NCI-H774 (cell line): ENCODE measurements at places on chromosomes 5 and 9.

- DNase-seq = peak; percentile 42
These were observed 160.3 kb downstream of the SLF1 start for GRCh38 chr5:94778732-94779131.

DNA sequence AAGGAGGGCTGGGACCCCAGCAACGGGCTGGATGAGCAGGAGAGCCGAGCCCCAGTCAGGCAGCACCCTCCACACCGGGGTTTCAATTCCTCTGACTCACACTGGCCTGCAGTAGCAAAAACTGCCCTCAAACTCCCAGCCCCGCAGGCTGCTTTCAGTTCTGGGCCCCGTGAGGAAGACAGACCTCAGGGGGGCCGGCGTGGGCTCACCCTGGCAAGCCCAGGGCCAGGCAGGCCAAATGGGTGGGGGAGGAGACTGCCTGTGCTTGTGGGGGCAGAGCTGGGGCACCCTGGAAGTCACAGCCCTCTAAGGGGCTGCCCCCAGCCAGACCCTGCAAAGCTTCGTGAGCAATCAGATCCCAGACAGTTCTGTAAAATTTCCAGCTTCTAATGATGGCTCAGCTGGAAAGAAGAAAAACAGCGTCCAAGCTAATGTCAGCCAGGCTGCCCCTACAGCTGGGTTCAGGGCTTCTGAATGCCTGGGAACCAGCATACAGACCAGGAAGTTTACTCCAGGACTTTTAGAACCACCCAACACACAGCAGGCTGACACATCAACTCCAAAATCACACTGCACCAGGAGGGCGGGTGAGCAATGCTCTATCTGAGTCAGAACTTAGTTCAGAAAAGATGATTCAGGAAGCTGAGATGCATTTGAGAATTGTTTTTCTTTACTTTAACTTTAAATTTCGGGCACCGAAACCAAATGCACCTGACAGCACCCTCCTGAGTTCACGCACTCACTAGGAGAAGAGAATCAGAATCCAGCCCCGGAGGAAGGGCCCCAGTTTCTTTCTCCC is 34.7 kb downstream of the LPCAT1 start:
- no peak for DNase-seq

DNA sequence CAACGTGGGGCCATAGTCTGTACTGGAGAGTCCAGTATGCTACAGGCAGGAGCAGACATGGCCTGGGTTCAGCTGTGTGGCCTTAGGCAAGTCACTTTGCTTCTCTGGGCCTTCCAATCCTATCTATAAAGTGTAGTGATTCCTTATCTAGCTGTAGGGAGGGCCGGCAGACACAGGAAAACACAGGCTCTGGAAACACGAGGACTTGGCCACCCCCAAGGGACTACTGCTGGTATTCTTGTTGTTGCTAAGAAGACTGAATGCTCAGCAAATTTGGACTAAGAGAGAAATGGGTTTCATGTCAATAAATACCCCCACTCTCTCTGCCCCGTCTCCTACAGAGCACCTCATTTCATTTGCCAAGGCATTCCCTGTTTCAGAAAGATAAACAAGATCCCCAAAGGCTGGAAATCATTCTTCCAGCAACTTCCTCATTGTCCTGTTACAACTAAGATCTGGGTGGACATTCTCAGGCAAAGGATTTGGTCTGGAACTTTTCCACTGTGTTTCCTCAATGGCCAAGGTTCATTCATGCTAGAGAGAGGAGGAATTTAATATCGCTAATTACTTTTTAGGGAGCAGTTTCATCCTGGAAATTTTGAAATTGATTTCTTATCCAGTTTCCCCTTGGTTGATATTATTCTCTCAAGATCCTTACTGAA is 105.8 kb downstream of the GABBR2 start:
- DNase-seq = no peak

GRCh38 chr5:39072925-39073766 is 1.1 kb downstream of the RICTOR start:
- DNase-seq = peak; percentile 58

DNA sequence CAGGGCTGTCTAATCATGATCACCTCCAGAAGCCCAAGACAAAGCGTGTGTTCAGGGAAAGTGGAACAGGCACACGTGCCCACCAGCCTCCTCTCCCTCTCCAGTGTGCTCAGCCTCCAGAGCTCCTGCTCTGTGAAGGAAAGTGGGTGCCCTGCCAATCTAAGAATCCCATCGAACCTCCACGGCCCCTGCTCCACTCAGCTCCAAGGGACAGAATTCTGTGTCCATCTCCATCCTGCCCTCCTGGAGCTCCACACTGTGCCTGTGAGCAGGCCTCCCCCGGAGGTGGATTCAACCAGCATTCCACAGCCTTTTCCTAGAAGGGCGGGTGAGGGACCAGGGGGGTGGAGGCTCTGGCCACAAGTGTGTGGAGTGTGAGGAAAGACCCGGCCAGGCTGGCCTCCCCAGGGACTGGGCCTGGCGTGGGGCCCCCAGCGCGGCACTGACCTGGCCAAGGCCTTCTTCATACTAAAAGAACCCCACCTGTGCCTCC is 6.0 kb downstream of the EEIG1 start:
- no peak for DNase-seq

GRCh38 chr5:93342563-93343061 is 238.4 kb downstream of the NR2F1-AS1 start:
- DNase-seq = peak; percentile 30
